ENCODE measurements at places on chromosomes 7 and 10.

DNA sequence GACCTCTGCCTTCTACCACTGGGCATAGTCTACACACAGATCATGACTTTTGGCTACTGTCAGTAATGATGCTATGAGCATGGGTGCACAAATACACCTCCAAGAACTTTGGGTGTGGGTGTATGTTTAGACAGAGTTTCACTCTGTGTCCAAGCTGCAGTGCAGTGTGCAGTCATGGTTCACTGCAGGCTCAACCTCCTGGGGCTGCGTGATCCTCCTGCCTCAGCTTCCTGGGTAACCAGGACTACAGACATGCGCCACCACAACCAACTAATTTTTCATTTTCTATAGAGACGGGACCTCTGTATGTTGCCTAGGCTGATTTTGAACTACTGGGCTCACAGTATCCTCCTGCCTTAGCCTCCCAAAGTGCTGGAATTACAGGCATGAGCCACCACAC lies 194.4 kb downstream of the NSUN6 start:
- DNase-seq: no peak

DNA sequence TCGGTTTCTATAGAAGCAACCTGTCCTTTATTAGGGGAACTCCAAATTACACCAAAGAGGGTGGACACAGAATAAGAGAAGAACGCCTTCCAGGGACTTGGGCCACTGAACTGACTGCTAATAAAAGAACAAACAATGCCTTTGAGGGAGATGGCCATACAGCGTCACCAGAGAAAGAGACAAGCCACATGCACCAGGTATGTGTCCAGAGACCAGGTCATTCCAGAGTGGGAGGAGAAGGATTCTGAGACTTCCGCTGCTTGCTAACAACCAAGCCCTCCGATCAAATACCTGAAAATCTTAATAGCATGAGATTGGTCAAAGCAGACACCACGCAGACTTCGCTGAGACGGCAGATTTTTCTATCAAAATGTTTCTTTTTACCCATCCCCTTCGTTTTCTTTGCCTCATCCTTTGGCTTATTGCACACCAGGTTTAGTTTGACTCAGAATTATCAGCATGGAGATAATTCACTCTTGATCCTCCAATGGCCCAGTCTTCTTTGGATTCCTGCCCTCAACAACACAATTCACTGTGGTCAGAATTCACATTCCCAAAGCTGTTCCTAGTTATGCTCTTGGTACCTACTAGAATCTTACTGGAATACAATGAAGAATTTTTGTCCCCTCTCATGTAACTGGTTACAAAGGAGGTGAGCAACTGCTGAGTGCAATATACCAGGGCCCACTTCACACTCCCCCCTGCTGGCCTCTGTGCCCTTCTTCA lies 87.4 kb upstream of the DDC start:
- DNase-seq: no peak

- no peak for DNase-seq
These were observed 31.7 kb downstream of the AP5Z1 start for GRCh38 chr7:4806983-4807597.

GRCh38 chr10:86306628-86307278 lies 59.8 kb downstream of the GRID1 start:
- no peak for DNase-seq

GRCh38 chr10:88065383-88066049 lies 202.1 kb downstream of the PTEN start:
- DNase-seq: peak; percentile 32

- DNase-seq: no peak
These were observed 17.6 kb upstream of the ELOVL3 start for GRCh38 chr10:102208311-102209035.

Measured in stimulated activated CD8-positive, alpha-beta memory T cell treated with anti-CD3 and anti-CD28 coated beads, Interleukin-15, amount 100 ng/mL, for 48 hours (primary cell).